ENCODE measurements at places on chromosomes 4 and X.
A peak's percentile ranks its signal among the peaks of the same experiment; 100 is the strongest.

GRCh38 chrX:44314259-44314734 lies 29.2 kb downstream of the EFHC2 start:
- H3K36me3 ChIP-seq = no peaks in the 10 kb centered on the region
- H3K4me1 ChIP-seq = no peaks in the 10 kb centered on the region
- DNase-seq = no peak
- no peak overlapping the region for H3K27ac ChIP-seq
- H3K27me3 ChIP-seq = no peaks in the 10 kb centered on the region

DNA sequence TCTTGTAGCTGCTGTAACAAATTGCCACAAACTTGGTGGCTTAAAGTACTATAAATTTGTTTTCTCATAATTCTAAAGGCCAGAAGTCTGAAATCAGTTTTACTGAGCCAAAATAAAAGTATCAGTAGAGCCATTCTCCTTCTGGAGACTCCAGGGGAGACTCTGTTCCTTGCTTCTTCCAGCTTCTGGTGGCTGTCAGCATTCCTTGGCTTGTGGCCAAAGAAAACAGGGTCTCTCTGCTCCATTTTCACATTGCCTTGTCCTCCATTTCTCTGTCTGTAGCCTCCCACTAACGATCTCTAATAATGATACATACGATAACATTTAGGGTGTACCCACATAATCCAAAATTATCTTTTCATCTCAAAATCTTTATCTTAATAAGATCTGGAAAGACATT lies 200.4 kb downstream of the MAB21L2 start:
- no peak for DNase-seq
- H3K36me3 ChIP-seq = no peaks in the 10 kb centered on the region
- no peak overlapping the region for H3K27ac ChIP-seq
- H3K4me1 ChIP-seq = no peaks in the 10 kb centered on the region

- no peaks in the 10 kb centered on the region for H3K36me3 ChIP-seq
- H3K27me3 ChIP-seq = no peaks in the 10 kb centered on the region
- H3K4me1 ChIP-seq = no peaks in the 10 kb centered on the region
- H3K27ac ChIP-seq = no peak overlapping the region
- DNase-seq = no peak
- no peak overlapping the region for H3K4me3 ChIP-seq
Measured at GRCh38 chr4:123892368-123892976, 495.9 kb downstream of the SPRY1 start.

- no peaks in the 10 kb centered on the region for H3K4me1 ChIP-seq
- H3K27me3 ChIP-seq = no peaks in the 10 kb centered on the region
- H3K27ac ChIP-seq = no peak overlapping the region
- peak overlapping the region; percentile 41 for H3K4me3 ChIP-seq
- no peaks in the 10 kb centered on the region for H3K36me3 ChIP-seq
Measured at GRCh38 chrX:48468247-48468671, 1.8 kb downstream of the SLC38A5 start.

DNA sequence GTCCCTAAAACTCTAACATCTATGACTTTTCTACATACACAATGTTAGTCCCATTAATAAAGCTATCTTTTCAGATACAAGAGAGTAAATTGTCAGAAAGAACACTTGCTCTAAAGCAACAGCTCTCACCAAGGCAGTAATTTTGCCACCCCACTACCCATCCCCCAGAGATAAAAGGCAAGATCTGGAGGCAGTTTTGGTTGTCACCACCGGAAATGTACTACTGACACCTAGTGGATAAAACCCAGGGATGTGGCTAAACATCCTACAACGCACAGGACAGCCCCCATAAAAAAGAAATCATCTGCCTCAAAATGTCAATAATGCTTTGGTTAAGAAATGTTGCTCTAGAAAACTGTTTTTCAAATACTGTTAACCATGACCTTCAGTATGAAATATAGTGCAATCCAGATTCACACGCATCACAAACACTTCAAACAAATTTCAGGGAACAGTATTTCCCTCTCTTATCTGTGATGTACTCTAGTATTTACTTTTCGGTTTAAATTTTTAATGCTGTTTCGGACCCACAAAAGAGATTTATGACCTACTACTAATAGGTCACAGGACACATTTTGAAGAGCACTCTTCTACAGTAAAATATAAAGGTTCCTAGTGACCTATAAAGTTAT lies 5.1 kb downstream of the FBXL5 start:
- H3K27ac ChIP-seq = peak overlapping the region; percentile 97
- no peaks in the 10 kb centered on the region for H3K4me1 ChIP-seq
- no peaks in the 10 kb centered on the region for H3K27me3 ChIP-seq

- no peaks in the 10 kb centered on the region for H3K4me1 ChIP-seq
- DNase-seq = no peak
- no peak overlapping the region for H3K4me3 ChIP-seq
- H3K36me3 ChIP-seq = no peaks in the 10 kb centered on the region
Measured at GRCh38 chrX:57445832-57446231, 146.0 kb upstream of the ZXDB start.

DNA sequence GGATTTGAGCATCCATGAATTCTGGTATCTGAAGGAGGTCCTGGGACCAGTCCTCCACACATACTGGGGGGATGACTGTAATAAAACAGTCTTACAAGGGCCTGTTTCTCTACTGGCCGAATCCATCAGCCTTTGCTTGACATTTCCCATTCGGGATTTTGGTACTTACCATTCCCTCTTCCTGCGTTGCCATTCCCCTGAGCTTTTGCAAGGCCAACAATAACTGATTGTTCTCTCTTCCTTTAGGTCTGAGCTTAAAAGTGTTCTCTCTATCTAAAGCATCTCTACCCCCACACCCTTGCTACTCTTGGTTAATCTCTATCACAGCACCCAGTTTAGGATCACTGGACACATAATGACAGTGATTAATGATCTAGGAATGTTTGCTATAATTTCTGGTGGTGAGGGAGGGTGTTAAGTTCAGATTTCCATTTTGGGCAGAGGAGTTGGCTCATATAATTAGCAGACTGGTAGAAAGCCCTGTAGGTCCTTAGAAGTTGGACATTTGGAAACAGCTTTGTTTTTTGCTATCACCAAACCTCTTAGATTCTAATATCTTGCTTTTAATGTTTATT lies 29.4 kb downstream of the TMA16 start:
- H3K36me3 ChIP-seq = peaks cover 3% of the 10 kb centered on the region
- H3K27ac ChIP-seq = no peak overlapping the region

- no peak overlapping the region for H3K27ac ChIP-seq
- DNase-seq = no peak
- no peaks in the 10 kb centered on the region for H3K4me1 ChIP-seq
- H3K4me3 ChIP-seq = no peak overlapping the region
Measured at GRCh38 chr4:56448301-56448700, 12.2 kb downstream of the PAICS start.

- no peaks in the 10 kb centered on the region for H3K4me1 ChIP-seq
- no peak overlapping the region for H3K27ac ChIP-seq
- H3K36me3 ChIP-seq = no peaks in the 10 kb centered on the region
- no peak for DNase-seq
- H3K4me3 ChIP-seq = no peak overlapping the region
Measured at GRCh38 chrX:17544821-17545220, 169.8 kb downstream of the NHS start.

DNA sequence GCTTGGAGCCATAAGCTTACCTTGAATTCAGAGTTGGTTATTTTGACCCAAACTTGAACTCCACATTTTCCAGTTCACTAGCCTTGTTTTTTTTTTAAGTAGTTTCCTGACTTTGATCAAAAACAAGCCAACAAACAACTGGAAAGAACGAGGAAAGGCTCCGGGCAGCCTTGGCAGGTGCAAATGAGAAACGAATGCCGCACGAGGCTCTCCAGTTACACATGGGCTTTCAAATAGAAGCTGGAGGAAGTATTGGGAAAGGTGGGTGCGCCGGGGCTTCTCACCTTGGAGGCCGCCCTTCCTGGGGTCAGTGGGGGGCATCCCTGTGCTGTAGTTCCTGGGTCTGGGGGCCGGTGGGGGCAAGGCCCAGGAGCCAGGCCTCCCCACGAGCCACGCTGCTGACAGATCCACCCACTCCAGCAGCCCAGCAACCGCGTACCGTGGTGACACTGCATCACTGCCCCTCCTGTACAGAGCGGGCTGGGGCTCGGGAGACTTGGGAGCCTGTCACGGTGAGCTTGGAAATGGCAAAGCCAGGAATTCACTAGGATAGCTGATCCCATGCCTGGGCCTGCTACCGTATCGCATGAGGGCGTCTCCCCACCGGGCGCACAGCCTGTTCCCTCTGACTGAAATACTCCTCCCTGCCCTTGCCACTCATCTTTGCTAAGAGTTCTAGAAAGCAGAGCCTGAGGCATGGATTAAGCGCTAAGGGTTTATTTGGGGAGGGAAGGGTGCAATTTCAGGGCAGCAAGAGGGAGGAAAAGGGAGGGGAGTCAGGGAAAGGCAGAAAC lies 50.9 kb upstream of the ADRA2C start:
- H3K27ac ChIP-seq = no peak overlapping the region
- DNase-seq = no peak
- no peaks in the 10 kb centered on the region for H3K27me3 ChIP-seq

- no peaks in the 10 kb centered on the region for H3K36me3 ChIP-seq
- no peak overlapping the region for H3K4me3 ChIP-seq
- DNase-seq = no peak
- H3K4me1 ChIP-seq = no peaks in the 10 kb centered on the region
Measured at GRCh38 chr4:33104273-33104672, 2384.1 kb downstream of the PCDH7 start.

GRCh38 chr4:150779707-150780106 lies 197.8 kb downstream of the MAB21L2 start:
- H3K4me3 ChIP-seq = no peak overlapping the region
- H3K27ac ChIP-seq = no peak overlapping the region
- no peaks in the 10 kb centered on the region for H3K4me1 ChIP-seq
- H3K27me3 ChIP-seq = no peaks in the 10 kb centered on the region
- no peaks in the 10 kb centered on the region for H3K36me3 ChIP-seq

- H3K36me3 ChIP-seq = no peaks in the 10 kb centered on the region
- no peak for DNase-seq
- H3K27ac ChIP-seq = no peak overlapping the region
- no peaks in the 10 kb centered on the region for H3K27me3 ChIP-seq
- H3K4me1 ChIP-seq = no peaks in the 10 kb centered on the region
Measured at GRCh38 chr4:38711066-38711465, 47.1 kb downstream of the KLF3 start.

- no peak overlapping the region for H3K4me3 ChIP-seq
- no peaks in the 10 kb centered on the region for H3K36me3 ChIP-seq
- H3K27me3 ChIP-seq = no peaks in the 10 kb centered on the region
- no peak overlapping the region for H3K27ac ChIP-seq
Measured at GRCh38 chr4:69858690-69859089, 1.3 kb downstream of the SULT1E1 start.

- H3K27me3 ChIP-seq = no peaks in the 10 kb centered on the region
- H3K27ac ChIP-seq = no peak overlapping the region
- no peak for DNase-seq
- H3K4me1 ChIP-seq = no peaks in the 10 kb centered on the region
Measured at GRCh38 chr4:47945930-47946726, 31.7 kb upstream of the NFXL1 start.

- no peak overlapping the region for H3K27ac ChIP-seq
- no peak for DNase-seq
- peaks cover 15% of the 10 kb centered on the region for H3K4me1 ChIP-seq
- H3K27me3 ChIP-seq = no peaks in the 10 kb centered on the region
Measured at GRCh38 chr4:173174594-173175012, 6.0 kb downstream of the GALNT7 start.

- H3K27me3 ChIP-seq = no peaks in the 10 kb centered on the region
- H3K36me3 ChIP-seq = no peaks in the 10 kb centered on the region
- H3K27ac ChIP-seq = no peak overlapping the region
- no peaks in the 10 kb centered on the region for H3K4me1 ChIP-seq
Measured at GRCh38 chr4:155629956-155630355, 36.7 kb upstream of the GUCY1A1 start.

GRCh38 chr4:6688879-6689505 lies 4.7 kb upstream of the S100P start:
- H3K4me1 ChIP-seq = peaks cover 13% of the 10 kb centered on the region
- peak overlapping the region; percentile 10 for H3K4me3 ChIP-seq
- H3K27ac ChIP-seq = peak overlapping the region; percentile 47
- no peaks in the 10 kb centered on the region for H3K36me3 ChIP-seq
- peak; percentile 48 for DNase-seq
- H3K27me3 ChIP-seq = no peaks in the 10 kb centered on the region

DNA sequence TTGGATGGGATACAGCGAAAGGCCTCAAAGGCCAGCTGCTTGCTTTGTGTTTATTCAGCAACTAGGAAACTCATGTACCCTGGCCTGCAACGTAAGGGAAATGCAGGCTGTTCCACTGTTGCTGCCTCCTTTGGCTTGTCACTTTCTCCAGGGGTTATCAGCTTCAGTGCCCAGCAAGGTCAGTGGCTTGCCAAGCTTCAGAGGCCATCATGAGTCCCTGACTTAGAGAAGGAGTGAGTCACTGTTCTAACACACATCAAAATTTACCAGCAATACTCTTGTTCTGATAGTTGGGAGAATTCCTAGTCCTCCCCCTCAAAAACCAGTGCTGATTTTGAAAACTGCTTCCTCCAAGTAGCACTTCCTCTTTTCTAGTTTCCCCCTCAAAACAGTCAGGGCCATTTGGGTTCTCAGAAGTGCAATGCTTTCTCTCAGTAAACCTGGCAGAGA lies 250.8 kb downstream of the ARHGAP24 start:
- H3K4me3 ChIP-seq = no peak overlapping the region
- no peaks in the 10 kb centered on the region for H3K36me3 ChIP-seq
- H3K27me3 ChIP-seq = no peaks in the 10 kb centered on the region
- DNase-seq = no peak
- peak overlapping the region; percentile 80 for H3K27ac ChIP-seq

- H3K4me1 ChIP-seq = no peaks in the 10 kb centered on the region
- no peak overlapping the region for H3K4me3 ChIP-seq
- H3K27ac ChIP-seq = no peak overlapping the region
- H3K36me3 ChIP-seq = no peaks in the 10 kb centered on the region
- H3K27me3 ChIP-seq = peaks cover 3% of the 10 kb centered on the region
Measured at GRCh38 chrX:110755061-110755460, 40.6 kb downstream of the CHRDL1 start.

DNA sequence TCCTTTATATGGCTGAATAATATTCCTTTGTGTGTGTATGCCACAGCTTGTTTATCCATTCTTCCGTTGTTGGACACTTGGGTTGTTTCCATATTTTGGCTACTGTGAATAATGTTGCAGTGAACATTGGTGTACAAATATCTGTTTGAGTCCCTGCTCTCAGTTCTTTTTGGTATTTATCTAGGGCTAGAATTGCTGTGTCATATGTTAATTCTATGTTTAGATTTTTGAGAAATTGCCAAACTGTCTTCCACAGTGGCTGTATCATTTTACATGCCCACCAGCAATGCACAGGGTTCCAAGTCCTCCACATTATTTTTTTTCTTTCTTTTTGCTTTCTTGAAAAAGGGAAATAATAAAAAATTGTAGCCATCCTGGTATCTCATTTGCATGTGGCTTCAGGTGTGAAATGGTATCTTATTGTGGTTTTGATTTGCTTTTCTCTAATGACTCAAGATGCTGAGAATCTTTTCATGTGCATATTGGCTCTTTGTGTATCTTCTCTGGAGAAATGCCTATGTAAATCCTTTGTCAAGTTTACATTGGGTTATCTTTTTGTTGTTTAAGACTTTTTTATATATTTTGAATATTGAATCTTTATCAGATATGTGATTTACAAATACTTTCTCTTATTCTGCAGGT lies 129.7 kb downstream of the RAPGEF2 start:
- no peak overlapping the region for H3K27ac ChIP-seq
- H3K4me1 ChIP-seq = no peaks in the 10 kb centered on the region
- H3K36me3 ChIP-seq = no peaks in the 10 kb centered on the region
- H3K27me3 ChIP-seq = no peaks in the 10 kb centered on the region
- DNase-seq = no peak
